ENCODE measurements at places on chromosomes 2 and 18.
A peak's percentile ranks its signal among the peaks of the same experiment; 100 is the strongest.

DNA sequence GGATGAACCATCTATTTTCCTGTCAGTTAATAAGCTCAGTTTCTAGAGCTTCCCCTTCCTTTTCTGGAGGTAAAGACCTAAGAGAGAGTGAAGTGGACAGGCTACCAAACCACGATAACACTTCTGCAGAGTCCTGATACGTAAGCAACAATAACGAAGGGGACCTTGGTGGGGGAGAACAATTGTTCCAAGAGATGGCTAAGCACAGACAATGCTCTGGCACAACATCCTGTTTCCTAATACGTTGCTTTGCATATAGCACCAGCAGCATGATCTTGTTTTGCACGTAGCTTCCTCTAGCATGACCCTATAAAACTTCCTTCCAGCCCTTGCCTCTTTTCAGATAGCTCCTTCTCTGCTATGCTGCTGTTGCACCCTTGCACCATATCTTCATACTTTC, 247.3 kb downstream of the RAD51AP2 start:
- no peak for DNase-seq

GRCh38 chr18:11570769-11571412, 38.5 kb upstream of the SLC35G4 start:
- DNase-seq: no peak

- DNase-seq: no peak
These were observed 2.0 kb upstream of the ATRAID start for GRCh38 chr2:27209621-27210401.

DNA sequence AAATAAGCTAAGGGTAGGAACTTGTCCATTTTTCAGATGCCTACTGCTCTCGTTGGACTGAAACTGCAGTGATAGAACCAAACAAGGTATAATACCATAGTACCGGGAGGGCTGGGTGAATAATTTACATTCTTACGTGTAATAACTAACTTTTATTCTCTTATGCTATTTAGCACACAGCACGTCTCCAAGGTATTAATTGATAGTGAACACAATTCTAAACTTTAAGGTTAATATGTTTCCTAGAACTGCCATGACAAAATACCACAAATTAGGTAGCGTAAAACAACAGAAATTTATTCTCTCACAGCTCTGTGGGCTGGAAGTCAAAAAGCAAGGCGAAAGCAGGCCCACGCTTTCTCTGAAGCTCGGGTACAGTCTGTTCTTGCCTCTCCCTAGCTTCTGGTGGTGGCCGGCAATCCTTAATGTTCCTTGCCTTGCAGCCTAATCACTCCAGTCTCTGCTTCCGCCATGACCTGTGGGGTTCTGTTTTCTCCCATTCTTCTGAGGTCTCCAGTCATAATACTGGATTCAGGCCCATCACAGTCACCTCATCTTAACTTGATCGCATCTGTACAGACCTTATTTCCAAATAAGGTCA, 5.6 kb upstream of the BCL2 start:
- no peak for DNase-seq

DNA sequence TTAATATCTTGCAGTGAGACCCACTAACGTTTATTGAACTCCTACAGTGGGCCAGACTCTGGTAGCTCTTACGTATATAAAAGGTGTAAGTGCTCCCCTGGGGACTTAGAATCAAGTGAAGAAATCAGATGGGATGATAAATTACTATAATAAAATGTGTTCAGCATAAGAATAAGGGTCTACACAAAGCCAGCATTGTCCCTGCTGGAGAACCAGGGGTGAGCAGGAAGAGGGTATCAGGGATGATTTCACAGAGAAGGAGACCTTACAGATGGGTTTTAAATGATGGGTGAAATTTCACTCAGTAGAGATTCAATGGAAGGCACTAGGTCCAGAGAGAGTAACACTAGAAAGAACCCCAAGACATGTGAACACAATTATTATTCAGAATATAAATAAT, 20.7 kb downstream of the NRXN1 start:
- DNase-seq: no peak

DNA sequence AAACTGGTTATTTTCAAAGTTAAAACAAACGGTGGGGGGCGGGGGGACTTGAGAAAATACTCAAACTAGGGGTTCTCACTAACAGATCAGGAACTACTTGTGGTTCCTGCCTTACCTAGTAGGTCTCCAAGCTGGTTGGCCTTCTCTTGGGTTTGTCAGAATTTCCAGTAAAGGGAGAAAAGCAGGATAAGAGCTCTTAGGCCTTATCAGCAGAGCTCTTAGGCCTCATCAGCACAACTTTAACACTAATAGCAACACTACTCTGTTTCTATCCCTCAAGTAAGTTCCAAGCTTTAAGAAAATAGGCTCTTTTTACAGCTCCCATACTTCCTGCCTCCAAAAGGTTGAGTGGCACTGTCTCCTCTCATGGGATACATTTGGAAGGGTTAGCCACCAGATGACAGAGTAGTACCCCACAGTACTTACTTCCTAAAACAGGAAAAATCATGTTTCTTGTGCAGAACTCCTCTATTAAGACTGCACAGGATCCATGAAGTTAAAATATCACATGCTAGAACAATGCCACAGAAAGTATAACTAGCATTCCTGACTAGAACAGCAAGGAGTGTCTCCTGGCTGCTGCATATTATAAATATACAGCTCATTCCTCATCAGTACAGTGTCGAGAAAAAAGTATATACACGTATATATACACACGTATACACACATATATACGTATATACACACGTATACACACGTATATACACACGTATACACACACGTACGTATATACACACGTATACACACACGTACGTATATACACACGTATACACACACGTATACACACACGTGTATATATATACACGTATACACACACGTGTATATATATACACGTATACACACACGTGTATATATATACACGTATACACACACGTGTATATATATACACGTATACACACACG, 6.1 kb downstream of the FBXO11 start:
- no peak for DNase-seq

DNA sequence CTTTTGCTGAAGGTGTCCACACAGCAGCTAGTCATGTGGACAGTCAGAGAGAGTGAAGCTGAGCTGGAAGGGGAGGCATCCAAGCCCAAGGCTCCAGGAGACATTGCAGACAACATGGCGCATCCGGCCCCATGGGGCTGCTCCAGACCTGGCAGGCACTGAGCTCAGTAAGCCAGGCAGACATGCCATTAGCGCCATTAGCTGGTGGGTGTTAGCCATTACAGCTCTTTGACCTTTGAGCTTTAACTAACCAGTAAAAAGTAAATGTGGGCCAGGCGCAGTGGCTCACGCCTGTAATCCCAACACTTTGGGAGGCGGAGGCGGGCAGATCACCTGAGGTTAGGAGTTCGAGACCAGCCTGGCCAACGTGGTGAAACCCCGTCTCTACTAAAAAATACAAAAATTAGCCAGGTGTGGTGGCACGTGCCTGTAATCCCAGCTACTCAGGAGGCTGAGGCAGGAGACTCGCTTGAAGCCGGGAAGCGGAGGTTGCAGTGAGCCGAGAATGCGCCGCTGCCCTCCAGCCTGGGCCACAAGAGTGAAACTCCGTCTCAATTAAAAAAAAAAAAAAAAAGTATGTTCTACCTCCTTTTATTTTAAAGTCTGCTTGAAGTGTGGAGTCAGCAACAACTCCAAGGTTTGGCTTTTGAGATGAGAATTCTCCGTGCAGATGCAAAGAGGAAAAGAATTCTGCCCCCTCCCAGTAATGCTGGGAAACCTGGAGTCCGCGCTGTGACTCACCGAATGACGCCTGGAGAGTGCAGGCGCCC, 69.4 kb downstream of the TWSG1 start:
- no peak for DNase-seq

- DNase-seq: no peak
These were observed 20.5 kb upstream of the SLC35F5 start for GRCh38 chr2:113776949-113777348.

DNA sequence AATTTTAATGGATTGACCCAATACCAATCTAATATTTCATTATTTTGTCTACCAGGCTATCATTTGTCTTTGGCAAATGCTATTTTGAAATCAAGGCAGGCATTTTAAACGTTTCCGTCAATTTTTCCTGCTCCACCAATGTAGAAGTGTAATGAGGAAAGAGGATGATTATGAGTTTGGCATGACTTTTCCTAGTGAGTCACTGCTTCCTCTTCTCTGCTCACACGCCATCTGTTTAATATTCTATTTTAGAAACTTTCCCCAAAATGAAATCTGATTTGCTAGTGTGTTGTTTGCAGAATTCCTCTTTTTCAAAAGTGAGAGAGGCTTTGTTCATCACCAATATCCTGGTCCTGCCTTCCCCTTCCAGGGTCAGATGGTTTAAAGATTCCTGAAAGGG, 42.5 kb upstream of the PID1 start:
- no peak for DNase-seq

DNA sequence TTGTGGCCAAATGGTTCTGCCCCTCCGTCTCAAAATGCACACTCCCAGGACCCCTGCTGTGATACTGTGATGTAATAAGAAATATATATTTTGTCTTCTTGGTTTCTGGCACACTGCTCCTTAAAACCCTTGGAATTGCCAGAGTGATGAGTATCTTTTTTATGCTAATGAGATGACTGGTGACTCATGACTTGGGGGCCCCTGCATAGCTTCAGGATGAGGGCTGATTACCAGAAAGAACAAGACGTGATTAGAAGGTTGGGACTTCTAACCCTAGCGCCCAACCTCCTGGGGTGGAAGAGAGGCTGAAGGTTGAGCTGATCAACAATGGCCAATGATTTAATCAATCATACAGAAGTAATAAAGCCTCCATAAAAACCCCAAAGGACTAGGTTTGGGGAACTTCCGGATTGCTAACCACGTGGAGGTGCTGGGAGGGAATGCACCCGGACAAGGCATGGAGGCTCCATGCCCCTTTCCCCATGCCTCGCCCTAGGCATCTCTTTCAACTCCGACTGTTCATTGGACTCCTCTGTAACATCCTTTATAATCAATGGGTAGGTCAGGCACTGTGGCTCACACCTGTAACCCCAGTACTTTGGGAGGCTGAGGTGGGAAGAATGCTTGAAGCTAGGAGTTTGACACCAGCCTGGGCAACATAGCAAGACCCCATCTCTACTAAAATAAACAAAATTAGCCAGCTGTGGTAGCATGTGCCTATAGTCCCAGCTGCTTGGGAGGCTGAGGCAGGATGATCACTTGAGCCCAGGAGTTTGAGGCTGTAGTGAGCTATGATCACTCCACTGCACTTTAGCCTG, 89.1 kb downstream of the HS1BP3 start:
- no peak for DNase-seq

GRCh38 chr2:145652571-145653545, 1132.9 kb upstream of the ZEB2 start:
- DNase-seq: peak; percentile 31

- DNase-seq: no peak
These were observed 21.7 kb downstream of the REV1 start for GRCh38 chr2:99468155-99468554.

DNA sequence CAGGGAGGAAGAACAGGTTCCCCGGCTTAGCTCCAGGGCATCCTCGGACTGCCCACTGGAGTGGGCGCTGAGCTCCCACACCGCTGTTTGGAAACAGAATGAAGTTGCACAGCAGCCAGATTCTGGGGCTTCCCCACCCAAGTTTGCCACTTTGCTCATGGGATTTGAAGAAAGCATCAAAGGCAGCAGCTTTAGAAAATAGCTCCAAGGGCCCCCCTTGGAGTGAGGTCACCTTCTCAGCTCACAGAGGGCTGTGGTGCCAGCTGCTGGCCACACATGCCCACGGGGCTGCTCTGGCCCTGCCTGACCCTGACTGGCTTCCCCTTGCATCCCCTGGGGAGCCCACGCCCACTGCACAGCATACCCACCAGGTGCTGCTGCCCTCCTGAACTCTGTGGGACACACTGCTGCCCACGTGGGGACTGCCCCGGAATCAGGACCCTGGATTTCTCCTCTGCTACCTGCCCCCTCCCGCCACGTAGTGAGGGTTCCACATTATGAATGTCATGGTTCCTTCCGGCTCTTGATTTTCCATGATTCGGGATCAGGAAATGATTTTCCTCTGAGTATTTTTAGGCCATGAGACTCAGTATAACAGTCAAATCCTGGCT, 70.3 kb downstream of the TGOLN2 start:
- DNase-seq: no peak

DNA sequence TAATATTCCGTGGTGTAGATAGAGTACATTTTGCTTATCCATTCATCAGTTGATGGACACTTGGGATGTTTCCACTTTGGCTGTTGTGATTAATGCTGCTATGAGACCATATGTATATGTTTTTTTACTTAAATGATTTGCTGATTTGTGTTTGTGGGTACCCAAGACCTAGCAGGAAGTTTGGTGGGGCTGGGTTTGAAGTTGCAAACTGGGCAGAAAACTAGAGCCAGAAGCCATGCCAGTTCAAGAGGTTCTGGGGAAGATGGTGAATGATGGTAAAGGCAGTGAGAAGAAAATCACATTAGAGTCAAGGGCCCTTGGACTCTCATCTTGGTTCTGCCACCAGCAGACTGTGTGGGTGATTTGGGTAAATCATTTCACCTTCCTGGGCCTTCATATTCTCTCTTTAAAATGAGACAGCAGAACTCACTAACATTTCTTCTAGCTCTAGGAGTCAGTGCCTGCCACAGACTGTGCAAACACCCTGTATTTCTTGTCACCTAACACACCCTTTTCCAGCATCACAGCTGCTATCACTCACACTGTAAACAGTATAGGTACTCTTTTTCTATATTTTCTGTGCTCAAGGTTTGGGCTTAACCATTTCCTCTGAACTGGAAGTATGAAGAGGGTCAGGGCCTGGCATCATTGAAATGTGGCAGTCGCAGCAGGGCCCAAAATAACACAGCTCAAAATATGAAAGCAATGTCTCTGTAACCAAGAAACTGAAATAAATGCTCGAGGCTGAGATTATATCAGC, 8.4 kb upstream of the CTLA4 start:
- no peak for DNase-seq
